ENCODE measurements at places on chromosomes 13 and 19. TPM values are rescaled to one million over a fixed set of nuclear protein-coding genes. Genes with fewer than 3 reads are reported as not detected.

Gene GIPC3
- under 0.01 TPM for total RNA-seq

Gene RNF113B
- not detected for total RNA-seq

Gene POU2F2
- total RNA-seq: under 0.01 TPM

DNA sequence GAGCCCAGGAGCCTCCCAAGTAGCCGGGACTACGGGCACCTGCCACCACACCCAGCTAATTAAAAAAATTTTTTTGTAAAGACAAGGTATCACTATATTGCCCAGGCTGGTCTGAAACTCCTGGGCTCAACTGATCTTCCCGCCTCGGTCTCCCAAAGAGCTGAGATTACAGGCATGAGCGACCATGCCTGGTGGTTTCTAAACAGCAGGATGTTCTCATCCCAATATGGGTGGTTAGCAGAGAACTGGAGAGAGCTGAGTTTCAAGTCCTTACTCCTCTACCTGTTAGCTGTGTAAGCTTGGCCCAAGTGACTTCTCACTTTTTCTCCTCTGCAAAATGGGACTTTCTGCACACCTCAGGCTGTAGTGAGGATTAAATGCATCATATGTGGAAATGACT is 8.0 kb downstream of the TMEM91 start:
- no peak for DNase-seq

GRCh38 chr13:109628251-109628699 is 158.1 kb downstream of the IRS2 start:
- DNase-seq: peak; percentile 39

- no peak for DNase-seq
These were observed 53.3 kb downstream of the MBD3L2B start for GRCh38 chr19:6967967-6968366.

DNA sequence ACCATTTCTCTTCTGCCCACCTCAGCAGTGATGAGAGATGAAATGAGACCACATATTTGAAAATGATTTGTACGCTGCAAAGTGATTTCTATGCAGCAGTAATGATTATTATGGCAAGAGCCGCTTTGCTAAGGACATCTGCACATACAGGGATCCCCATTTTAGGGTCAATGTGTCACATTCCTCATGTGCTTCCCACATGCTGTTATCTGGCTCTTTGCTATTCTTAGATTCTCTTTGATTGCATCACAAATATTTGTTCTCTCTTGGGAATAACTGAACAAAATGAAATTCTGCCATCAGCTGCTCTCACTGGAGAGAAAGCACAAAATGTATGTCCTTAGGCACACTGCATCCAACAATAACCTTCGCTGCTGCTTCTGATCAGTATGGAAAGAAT is 209.5 kb upstream of the IPO5 start:
- no peak for DNase-seq

GRCh38 chr19:40822161-40822560 is 23.2 kb downstream of the EGLN2 start:
- DNase-seq: no peak

GRCh38 chr19:41324231-41324702 is 14.3 kb downstream of the CCDC97 start:
- no peak for DNase-seq

All from osteoblast (primary cell).